ENCODE measurements at places on chromosomes 3 and 15. TPM values are rescaled to one million over a fixed set of nuclear protein-coding genes. Genes with fewer than 3 reads are reported as not detected.

SMCO1 gene
- not detected for total RNA-seq

TMCC1 gene
- total RNA-seq = 23.5 TPM

TTLL13 gene
- not detected for total RNA-seq

DPPA4 gene
- not detected for total RNA-seq

SLC6A6 gene
- 35.7 TPM for total RNA-seq

ZFYVE19 gene
- 16.5 TPM for total RNA-seq
